NCI-H1694 (cell line): ENCODE measurements at places on chromosomes 1 and 21.

DNA sequence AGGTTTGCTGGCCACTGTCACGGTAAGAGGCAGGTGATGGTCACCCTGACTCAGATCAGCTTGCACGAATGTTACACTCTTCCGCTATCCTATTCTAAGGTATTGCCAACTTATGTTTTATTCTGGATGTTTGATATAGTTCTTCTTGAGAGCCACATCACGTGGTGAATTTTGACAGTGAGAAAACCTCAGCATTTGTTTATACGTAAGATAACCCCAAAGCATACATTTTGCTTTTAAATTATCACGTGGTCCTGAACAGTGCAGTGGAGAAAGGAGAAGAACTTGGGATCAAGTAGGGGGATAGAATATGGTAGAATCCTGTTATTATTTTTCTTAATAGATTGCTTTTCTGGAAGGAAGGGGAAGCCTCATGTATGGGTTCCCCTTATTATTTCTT is 16.6 kb downstream of the ATP1A1 start:
- no peak for DNase-seq

DNA sequence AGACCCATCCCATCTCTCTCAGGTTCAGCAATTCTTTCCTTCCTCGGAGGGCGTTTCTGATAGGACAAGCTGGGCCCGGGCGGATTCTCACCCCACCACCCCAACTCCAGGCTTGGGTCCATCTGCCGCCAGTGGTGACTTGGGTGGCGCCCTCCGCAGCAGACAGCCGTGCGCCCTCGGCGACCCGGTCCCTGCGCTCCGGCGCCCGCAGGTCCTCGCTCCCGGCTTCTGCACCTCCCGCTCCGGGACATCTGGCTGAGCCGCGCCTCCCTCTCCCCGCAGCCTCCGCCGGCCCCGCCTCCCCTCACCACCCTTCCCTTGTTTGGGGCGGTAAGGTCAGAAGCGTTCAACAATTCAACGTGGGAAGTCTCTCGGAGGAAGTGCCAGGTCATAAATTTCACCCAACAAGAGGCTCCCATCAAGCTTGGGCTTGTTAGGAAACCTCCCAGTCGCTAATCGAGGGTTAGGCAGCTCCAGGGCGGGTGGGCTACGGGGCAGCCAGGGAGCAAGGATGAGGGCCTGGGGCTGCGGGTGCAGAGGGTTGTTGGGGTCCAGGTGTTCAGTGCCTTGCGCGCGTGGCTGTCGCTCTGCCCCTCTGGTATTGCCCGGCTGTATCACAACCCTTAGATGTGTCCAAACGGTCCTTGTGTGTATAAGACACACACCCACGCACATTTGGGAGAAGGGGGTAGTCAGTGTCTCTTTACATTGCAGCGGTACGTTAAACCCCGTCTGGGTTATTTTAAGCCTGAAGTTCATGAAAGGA is 39.8 kb downstream of the OLIG1 start:
- DNase-seq = peak; percentile 53

DNA sequence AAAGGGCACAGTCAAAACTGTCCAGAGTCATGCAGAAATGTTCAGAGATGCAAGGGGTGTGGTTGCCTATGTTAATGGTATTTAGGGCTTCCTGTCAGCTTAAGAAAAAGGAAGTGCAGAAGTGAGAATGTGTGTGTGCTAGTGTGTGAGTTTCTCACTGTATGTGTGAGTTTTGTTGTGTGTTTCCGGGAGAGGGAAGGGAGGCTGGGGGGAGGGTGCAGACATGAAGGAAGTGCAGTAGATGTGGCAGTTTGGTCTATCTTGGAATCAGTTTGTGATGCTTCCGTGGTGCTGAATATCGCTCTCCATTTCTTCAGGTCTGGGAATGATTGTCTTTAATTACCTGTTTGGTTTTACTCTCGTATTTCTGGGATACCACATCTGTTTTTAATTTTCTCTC is 16.5 kb upstream of the ATP6V1G3 start:
- DNase-seq = no peak

GRCh38 chr21:40902299-40902698 is 55.3 kb upstream of the DSCAM start:
- peak; percentile 25 for DNase-seq

DNA sequence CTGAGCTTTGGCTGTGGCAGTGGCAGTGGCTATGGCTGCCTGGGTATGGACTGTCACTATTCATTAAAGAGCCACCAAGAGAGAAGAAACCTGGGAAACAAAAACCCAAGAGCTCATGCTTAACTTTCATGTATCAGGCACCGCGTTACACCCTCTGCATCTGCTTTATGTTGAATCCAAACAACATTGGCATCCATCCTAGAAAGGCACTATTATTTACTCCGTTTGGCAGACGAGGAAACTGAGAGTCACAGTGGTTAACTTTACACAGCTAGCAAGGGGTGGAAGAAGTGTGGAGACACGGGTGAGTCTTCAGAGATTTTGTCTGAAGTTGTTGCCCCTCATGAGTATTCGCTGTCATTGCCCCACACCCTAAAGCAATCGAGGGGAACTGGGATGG is 63.8 kb downstream of the PLXNA2 start:
- peak; percentile 50 for DNase-seq

DNA sequence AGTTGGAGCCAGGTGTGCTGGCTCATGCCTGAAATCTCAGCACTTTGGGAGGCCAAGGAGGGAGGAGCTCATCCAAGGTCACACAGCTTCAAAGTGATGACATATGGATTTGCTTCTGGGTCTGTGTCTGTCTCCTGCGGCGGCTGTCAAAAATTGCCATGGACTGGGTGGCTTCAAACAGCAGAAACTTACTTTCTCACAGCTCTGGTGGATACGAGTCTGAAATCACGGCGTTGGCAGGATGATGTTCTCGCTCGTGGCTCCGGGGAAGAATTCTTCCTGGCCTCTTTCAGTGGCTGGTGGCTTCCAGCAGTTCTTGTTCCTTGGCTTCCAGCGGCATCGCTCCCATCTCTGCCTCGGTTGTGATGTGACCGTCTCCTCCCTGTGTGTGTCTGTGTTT is 314.8 kb upstream of the C1orf174 start:
- no peak for DNase-seq

- DNase-seq = no peak
These were observed 243.6 kb upstream of the DMRTA2 start for GRCh38 chr1:50666849-50667248.

DNA sequence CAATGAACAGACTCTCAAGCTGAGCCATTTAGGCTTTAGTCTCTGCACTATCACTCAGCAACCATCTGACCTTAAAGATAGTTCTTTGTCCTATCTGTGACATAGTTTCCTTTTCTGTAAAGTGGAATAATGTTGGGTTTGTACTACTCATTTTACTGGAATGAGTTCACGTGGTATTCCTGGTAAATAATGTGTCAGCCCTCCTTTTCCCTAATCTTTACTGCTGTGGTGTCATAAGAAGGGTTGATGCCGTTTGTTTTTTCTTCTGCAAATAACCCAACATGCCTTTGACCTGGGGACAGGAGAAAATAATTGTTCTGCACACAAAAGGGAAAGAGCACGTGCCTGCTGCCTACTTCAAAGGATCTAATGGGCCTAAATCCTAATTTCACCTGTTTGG is 297.8 kb downstream of the BRINP3 start:
- DNase-seq = no peak

GRCh38 chr1:86788300-86789206 is 84.2 kb downstream of the SH3GLB1 start:
- DNase-seq = no peak

DNA sequence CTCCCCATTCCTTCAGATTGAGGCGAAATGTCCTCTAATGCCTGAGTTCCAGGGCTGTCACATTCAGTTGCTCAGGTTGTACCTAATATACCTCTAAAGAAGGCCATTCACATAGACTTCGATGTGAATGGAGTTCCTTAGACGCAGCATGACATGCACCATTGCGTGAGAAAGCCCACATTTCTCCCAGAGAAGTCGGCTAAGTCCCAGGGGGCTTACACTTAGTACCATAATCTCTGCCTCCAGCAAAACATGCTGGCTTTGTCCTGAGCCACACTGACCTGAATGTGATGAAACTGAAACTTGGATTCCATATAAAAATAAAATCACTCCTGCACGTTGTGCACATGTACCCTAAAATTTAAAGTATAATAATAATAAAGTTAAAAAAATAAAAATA is 23.2 kb upstream of the SLC2A1 start:
- DNase-seq = no peak

- no peak for DNase-seq
These were observed 25.9 kb downstream of the SRSF11 start for GRCh38 chr1:70247122-70247521.

DNA sequence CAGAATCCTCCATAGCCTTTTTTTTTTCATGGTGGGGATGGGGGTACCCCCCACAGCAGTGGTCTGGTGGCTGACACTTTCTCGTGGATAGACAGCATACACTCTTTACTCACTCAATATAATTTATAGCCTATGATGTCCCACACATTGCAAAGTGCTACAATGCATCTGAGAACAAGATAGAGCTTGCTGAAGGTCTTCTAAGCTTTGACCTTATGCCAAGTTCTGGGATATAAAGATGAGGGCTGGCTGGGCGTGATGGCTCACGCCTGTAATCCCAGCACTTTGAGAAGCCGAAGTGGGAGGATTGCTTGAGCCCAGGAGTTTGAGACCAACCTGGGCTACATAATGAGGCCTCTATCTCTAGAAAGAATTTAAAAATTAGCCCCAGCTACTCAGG is 78.0 kb downstream of the MPZL1 start:
- DNase-seq = no peak

GRCh38 chr1:53892911-53893310 is 1.1 kb upstream of the DIO1 start:
- no peak for DNase-seq

GRCh38 chr21:46392921-46393320 is 65.8 kb upstream of the DIP2A start:
- DNase-seq = peak; percentile 20

DNA sequence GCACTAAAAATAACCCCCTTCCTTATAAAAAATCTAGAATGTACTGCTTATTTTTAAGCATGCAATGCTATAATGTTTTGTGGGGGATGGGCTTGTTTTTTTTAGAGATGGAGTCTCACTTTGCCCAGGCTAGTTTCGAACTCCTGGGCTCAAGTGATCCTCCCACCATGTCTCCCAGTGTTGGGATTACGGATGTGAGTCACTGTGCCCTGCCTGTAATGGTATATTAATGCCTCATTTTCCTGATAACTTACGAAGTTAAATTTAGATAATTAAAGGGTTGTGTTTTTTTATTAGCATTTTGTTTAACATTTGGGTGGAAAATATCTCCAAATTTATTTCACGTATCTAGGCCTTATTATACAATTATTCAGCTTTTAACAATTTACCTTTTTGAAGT is 6.5 kb downstream of the RNF11 start:
- no peak for DNase-seq

- no peak for DNase-seq
These were observed 4.8 kb downstream of the TCHH start for GRCh38 chr1:152110365-152110859.

DNA sequence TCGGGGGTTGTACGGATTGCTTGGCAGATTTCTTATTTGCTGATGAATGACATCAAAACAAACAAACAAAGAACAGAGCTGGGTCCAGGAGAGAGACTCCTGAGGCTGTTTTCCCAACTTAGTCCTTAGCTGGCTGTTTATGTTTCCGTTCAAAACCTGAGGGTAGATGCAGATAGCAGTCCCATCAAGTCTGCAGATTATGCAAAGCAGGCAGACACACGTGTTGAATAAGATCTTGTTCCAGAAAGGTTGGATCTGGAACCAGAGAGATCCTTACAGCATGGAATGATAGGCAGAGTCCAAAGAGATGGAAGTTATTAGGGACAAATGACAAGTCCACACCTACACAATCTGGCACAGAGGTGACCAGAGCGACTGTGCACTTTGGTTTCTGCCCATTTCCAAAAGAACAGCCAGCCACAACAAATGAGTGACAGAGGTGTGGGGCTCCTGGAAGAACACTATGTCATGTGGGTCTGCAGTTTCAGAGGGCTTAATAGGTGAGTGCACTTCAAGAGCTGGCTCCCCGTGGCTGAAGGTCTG is 65.5 kb downstream of the MAN1C1 start:
- DNase-seq = no peak

DNA sequence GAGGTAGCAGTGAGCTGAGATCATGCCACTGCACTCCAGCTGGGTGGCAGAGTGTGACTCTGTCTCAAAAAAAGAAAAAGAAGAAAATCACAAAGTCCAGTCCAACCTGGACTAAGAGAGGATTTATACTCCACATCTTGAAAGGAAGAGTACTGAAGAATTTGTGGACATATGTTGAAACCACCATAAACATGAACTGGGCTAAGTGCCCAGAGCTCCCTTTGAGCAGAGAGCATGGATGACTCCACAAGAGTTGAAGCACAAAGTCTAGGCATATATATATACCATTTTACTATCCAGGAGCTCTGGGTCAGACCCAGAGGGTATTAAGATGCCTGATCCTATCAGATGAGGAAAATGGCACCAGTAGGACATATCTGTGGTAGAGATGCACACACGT is 86.6 kb downstream of the OMA1 start:
- DNase-seq = peak; percentile 49

- no peak for DNase-seq
These were observed 17.3 kb upstream of the SELENON start for GRCh38 chr1:25782608-25783201.

- DNase-seq = no peak
These were observed 35.2 kb upstream of the EEIG2 start for GRCh38 chr1:108524676-108525075.

- DNase-seq = no peak
These were observed 54.7 kb downstream of the APP start for GRCh38 chr21:26115899-26116298.

DNA sequence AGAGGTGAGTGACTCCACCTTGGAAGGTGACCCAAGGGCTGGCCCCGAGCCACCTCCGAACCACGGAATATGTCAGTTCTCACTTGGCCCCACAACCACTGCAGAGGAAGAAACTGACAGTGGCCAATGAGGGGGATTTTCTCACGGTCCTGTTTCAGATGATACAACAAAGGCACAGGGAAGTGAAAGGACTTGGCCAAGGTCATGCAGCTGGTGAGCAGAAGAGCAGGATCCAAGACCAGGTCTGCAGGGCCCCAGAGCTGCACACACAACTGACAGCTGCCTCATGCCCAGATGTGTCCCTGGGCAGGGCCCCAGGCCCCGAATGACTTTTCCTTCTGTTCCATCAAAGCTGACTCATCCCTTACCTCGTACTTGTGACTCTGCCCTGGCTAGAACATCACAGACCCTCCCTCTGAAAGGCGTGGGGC is 25.8 kb upstream of the EVA1B start:
- DNase-seq = no peak

DNA sequence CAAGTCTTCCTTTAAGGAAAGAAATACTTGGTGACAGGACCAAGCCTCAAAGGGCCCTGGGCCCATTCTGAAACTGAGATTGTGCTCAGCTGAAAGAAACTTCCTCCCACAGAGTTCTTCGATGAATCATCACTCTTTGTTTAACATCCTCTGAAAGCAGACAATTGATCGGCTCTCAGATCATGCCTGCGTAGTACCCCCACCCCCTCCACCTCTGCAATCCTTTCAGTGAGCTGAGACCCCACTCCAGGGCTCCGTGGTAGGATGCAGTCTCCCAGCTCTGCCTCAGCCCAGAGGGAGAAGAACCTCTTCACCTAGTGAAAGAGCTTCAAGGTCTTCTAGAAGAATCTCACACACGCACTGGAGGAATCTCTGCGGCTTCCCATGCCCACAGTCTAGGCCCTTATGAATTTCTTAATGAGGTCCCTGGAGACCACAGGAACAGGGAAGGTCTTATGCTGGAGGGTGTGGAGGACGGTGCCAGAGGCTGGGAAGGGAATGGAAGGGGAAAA is 104.9 kb upstream of the SOD1 start:
- DNase-seq = no peak
